A549 treated with dexamethasone at 1 μM for 4 hours (cell line): ENCODE measurements at places on chromosomes 13 and 19. TPM values are rescaled to one million over a fixed set of nuclear protein-coding genes. Genes with fewer than 3 reads are reported as not detected.

Gene SIGLEC12
- total RNA-seq: not detected in 5 replicates

Gene LAIR2
- not detected in 5 replicates for total RNA-seq

Gene METTL21C
- not detected in 5 replicates for total RNA-seq

Gene DCLK1
- total RNA-seq: 0.87 to 1.4 TPM (median 1.1 TPM) in 5 replicates

Gene GGACT
- 3.2 to 5.8 TPM (median 4.5 TPM) in 5 replicates for total RNA-seq
